Activated T-cell treated with anti-CD3 and anti-CD28 coated beads for 4 hours (primary cell): ENCODE measurements at places on chromosomes 6 and 20.

DNA sequence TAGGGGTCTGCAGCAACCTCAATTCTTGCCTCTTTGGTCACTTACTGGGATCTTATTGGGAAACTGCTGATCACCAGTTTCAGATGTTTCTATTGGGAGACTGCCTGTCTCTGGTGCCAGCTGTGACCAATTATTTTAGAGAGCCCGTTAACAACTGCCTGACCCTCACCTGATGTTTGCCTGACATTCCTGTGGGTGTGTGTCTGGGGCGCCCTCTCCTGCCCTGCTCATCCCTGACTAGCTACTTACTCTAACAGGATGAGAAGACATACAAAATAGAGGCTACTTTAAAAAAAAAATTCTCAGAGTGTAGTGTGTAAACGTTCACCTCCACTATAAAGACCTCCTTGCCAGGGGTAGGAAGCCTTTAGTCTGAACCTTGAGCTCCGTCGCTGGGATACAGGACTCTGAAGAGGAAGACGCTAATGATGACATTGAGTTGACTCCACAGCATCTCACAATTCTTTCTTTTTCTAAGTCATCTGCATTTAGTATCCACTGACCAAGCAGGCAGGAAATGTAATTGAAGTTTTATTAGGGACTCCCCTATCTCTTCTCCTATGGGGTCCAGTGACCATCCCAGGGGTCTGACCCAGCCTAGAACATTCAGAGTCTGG is 54.6 kb upstream of the DDR1 start:
- no peak for DNase-seq

GRCh38 chr20:58150772-58151171 is 77.7 kb downstream of the ANKRD60 start:
- DNase-seq: no peak

DNA sequence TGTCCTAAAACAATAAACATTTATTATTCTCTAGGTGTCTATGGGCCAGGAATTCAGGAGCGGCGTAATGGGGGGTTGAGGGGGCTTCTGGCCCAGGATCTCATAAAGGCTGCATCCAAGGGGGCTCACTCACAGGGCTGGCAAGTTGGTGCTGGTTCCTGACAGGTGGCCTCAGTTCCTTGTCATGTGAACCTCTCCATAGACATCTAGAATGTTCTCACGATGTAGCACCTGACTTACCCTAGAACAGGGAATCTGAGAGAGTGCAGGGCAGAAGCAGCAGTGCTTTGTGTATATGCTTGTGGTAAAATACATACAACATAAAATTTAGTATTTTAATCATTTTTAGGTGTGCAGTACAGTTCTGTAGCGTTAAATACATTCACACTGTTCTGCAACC is 57.1 kb downstream of the PHF20 start:
- no peak for DNase-seq

DNA sequence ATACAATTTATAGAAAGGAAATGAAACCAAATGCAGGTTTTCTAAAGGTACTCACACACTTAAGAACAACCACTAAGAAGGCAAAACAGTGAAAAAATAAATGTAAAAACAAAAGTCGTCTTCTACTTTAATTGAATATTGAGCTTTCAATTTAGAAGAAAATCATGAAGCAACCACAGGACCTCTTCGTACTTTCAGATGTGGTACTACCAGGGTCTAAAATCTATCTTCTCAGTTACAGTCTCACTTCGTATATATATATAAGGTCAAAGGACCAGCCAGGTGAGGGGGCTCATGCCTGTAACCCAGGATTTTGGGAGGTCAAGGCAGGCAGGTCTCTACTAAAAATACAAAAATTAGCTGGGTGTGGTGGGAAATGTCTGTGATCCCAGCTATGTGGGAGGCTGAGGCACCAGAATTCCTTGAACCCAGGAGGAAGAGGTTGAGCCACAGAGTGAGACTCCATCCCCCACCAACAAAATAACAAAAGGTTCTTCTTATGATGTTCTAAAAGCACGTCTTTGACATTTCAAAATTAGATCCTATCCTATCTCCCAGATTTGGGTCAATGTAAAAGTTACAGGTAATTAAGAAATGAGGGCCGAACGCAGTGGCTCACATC is 12.5 kb downstream of the ROMO1 start:
- DNase-seq: no peak

DNA sequence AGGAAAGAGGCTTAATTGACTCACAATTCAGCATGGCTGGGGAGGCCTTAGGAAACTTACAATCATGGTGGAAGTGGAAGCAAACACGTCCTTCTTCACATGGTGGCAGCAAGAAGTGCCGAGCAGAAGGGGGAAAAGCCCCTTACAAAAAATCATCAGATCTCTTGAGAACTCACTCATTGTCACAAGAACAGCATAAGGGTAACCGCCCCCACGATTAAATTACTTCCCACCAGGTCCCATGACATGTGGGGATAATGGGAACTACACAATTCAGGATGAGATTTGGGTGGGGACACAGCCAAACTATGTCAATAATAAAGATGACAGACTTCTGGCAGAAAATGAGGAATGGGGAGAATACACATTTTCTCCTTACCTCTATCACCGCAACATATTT is 20.5 kb upstream of the OCSTAMP start:
- DNase-seq: no peak

GRCh38 chr6:73144516-73144915 is 80.8 kb downstream of the KHDC1L start:
- DNase-seq: no peak

DNA sequence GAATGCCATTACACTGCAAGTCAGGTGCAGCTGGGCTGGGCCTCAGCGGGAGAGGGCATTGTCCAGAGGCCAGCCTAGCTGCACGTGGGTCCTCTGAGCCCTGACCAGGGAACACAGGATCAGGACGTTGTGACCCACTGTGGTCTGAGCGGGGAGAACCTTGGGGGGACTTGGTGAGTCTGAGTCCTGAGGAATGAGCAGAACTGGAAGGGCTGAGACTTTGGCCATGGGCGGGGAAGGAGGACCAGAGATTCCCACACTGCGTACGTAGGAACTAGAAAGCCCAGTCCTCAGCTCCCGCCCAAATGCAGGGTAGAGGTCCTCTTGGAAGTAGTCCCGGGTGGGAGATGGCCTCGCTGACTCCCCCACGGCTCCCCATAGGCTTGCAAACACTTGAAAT is 42.5 kb downstream of the GABRR2 start:
- DNase-seq: no peak

DNA sequence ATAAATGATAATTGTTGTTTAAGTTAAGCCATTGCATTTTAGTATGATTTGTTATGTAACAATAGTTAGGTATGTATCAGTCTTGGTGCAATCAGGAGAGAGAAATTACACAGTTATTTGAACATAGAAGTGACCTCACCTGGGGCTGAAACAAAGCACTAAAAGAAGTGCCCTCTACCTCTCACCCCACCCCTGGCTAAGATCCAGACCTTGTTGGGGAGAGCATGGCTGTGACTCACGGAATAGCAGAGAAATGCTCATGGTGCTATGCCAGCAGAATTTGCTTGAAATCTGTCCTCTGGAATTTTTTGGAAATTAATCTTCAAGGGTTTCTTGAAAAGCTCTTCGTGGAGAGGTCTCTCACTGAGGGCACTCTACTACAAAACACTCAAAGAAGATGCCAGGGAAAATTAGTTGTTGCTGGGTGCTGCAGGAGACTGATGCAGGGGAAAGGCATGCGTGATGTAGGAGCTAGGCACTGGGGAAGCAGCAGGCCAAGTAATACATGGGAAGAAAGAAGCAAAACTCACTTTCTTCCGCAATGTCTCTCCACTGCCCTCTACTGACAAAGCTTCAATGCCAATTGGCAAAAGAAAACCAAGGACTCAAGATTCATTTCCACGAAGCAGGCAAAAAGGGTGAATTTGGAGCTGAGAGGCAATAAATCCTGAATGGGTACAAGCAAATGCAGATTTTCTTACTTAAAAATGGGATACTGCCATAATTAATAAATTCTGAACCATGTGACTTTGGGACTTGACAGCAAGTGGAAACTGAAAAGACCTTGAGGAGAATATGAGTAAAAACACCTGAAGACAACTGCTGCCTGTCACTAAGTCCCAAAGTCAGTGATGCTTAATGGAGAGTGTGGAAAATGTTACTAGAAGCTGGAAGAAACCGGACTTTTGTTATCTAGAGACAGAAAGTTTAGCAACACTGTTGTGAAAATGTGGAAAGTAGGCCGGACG is 136.3 kb upstream of the ZNF184 start:
- no peak for DNase-seq

GRCh38 chr6:27176523-27177484 is 70.7 kb upstream of the PRSS16 start:
- DNase-seq: peak; percentile 65
